Chondrocyte (in vitro differentiated cells): ENCODE measurements at places on chromosomes 4 and X.

DNA sequence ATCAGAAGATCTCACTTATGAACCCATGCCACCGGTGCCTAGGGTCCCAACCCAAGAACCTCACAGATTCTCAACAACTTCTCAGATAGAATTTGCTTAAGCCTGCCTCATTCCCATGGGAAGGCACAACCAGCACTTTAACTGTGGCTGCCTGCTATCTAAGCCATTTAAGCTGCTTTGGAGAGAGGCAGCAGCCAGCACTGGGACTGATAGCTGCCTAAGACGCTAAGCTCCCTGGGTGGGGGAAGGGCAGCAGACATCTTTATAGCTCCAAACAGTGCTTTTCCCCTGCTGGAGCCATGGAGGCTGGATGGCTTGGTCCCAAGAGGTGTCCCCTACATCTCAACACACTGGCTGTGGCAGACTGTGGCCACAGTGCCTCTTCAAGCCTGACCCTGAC is 1268.6 kb downstream of the FAM133A start:
- DNase-seq = no peak

- DNase-seq = no peak
Measured at GRCh38 chr4:34633241-34633640, 1611.1 kb downstream of the ARAP2 start.

DNA sequence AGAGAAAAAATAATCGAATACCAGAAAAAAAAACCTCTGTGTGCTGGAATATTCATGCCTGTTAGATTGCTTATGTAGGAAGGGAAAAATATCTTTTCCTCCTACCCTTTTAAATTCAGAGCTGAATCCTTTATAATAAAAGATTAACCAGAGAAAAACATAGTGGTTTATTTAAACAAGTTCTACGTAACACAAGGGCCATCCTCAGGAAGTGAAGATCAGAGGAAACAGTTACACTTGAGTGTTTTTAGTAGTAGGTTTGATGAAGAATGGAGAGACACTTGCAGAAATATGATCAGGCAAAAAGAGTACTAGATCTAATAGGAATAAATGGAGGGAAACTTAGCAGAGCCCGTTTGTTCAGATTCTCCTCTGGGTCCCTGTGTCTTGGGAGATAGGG is 66.3 kb downstream of the TMEM156 start:
- no peak for DNase-seq

GRCh38 chrX:25219480-25219879 is 203.7 kb upstream of the ARX start:
- DNase-seq = no peak

GRCh38 chrX:120301960-120302359 is 9.3 kb downstream of the TMEM255A start:
- no peak for DNase-seq

GRCh38 chr4:31175242-31175910 is 455.2 kb downstream of the PCDH7 start:
- DNase-seq = no peak

DNA sequence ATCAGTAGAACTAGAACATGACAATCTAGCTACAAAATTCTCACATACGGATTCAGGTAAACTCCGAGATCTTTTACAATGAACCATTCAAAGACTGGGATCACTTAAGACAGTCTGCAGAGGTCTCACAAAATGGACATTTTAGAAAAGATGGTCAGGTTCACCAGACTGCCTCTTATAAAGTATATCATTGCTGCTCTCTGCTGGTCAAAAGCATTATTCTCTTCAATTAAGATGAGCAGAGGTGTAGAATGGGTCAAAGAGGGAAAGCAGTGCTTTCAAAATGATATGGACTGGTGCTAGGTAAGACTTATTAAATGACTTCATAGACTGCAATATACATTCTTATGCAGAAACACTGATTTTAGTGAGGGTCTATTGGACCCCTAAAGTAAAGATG is 434.7 kb downstream of the PACRGL start:
- no peak for DNase-seq

GRCh38 chr4:158395889-158396288 is 125.8 kb upstream of the RXFP1 start:
- DNase-seq = no peak

DNA sequence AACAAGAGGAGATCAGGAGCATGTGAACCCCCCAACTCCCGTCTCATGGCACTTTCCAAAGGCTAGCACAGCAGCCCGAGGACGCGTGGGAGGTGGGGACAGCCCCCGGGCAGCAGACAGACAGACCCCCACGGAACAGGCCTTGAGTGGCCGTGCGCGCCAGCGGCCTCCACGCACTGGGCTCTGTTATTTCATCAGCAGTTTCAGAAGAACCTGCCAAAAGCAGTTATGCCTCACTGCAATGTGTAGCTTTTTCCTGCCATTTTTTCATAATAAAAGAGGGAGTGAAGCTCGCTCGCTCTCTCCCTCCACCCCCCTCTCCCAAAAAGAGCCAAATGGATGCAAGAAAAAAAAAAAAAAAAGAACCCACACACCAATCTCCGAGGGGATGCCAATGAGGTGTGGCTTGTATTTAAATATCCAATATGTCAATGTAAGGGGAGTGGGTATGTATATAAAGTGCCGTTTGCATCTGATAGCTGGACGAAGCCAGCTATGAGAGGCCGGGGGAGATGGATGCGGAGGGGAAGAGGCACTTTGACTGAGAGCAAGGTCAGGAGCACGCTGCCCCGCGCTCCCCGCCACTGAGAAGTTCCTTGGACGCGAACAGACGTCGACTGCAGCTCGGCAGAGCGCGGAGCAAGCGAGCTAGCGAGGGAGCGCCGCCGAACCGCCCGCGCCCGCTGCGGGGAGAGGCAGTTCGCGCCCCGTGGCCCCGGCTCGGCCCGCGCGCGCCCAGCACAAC is at the start of gene FGF16:
FGF16 (plus strand) TSS at position 482 of the 745 bp plus-strand sequence. CDS start 286 bp downstream, outside the sequence.
- no peak for DNase-seq

DNA sequence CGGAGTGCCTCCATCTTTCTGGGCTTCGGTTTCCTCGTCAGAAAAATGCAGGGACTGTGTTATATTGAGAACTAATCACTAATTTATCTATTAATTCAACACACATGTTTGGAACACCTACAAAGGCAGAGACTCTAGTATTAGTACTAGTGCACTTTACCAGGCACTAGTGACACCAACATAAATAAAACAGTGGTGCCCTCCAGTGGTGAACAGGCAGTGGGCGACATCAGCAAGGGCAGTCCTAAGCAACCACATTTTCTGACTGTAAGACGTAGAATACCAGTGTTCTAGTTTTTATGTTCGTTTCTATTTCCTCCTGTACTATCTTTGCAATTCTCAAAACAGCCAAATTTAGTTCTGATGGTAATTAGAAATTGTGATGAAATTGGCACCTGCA is 69.1 kb upstream of the UCP1 start:
- DNase-seq = no peak

- DNase-seq = no peak
Measured at GRCh38 chrX:154727418-154727817, 23.5 kb downstream of the GAB3 start.

DNA sequence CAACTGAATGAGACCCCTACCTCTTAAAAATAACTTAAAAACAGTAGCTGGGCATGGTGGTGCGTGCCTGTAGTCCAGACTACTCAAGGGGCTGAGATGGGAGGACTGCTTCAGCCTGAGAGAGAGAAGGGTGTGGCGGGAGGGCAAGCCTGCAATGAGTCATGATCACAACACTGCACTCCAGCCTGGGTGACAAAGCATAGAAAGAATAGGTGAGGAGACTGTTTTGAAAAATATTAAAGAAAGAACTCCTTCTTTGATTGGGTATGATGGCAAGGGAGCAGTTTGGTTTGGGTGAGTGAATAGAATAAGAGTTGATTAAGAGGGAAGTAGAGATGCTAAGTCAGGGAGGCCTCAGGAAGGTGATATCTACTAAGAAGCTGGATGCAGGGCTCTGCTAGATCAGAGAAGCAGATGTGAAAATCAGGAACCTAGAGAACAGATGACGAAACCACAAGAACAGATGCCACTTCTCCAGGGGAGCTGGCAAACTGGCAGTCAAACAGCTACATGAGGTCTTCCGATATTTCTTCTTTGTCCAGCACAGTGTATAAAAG is 318.6 kb downstream of the OPHN1 start:
- no peak for DNase-seq

DNA sequence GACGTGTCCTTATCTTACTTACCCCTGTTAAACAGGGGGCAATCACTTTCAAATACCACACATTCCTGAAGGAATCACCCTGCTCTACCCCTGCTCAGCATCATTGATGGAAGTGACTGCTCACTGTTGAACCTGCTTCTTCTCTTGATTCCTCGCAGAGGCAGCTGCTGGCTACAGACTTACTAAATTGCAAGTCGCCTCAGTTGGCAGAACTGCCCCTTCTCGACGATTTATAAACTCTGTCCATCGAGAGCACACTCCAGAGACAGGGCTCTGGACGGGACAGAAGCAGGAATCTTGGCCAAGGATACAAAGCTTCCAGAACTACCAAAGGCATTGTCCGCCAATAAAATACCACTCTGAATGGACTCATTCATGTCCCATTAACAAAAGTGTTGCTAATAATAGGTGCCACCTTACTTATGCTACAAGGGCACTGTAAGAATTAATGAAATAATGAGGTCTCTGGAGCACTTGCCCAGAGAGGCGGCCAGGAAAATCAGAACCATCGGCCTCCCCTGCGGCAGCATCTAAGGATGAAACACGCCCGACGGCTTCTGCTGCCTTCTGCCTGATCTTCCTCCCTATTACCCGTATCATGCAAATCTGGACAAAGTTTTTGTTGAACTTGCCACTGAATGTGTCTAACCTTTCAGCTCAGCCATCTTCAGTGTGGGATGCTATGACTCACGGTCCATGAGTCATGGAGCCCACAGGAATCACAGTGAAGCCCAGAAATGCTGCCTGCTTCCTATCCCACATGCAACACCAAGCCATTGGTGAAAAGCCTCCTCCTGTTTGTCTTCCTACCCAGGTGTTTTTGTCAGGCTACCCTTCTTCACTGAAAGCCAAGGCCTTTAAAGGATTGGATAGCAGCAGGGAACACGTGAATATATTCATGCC is 164.9 kb downstream of the MAML3 start:
- DNase-seq = no peak
